ENCODE measurements at places on chromosomes 1 and 21. TPM values are rescaled to one million over a fixed set of nuclear protein-coding genes. Genes with fewer than 3 reads are reported as not detected.

- H3K27me3 ChIP-seq: no peaks in the 10 kb centered on the region
- no peaks in the 10 kb centered on the region for H3K36me3 ChIP-seq
- H3K27ac ChIP-seq: no peak overlapping the region
- H3K4me3 ChIP-seq: no peak overlapping the region
These were observed 104.8 kb downstream of the DHRS3 start for GRCh38 chr1:12513181-12513580.

- H3K27me3 ChIP-seq: no peaks in the 10 kb centered on the region
- H3K4me3 ChIP-seq: no peak overlapping the region
- no peaks in the 10 kb centered on the region for H3K4me1 ChIP-seq
- H3K27ac ChIP-seq: no peak overlapping the region
- peaks cover 4% of the 10 kb centered on the region for H3K36me3 ChIP-seq
These were observed 14.0 kb downstream of the FAAP20 start for GRCh38 chr1:2180297-2181245.

DNA sequence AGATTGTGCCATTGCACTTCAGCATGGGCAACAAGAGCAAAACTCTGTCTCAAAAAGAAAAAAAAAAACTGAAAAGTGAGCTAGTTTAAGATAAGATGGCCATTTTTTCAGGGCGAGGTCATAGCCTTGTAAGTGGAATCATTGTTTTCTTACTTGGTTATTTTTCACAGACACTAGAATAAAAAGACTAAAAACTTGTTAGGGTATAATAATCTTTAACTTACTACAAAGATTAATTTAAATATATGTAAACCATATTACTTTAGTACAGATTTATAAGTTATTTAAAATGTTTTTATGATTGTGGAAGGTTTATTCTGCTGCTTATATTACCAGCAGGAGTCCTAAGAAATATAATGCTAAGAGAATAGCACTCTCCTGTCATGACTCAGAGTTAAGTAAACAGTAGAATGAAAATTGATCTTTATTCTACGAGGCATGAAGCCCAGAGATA is 23.5 kb downstream of the ANGPTL1 start:
- DNase-seq: no peak
- no peaks in the 10 kb centered on the region for H3K27me3 ChIP-seq
- H3K27ac ChIP-seq: no peak overlapping the region
- no peaks in the 10 kb centered on the region for H3K4me1 ChIP-seq
- H3K36me3 ChIP-seq: no peaks in the 10 kb centered on the region
- no peak overlapping the region for H3K4me3 ChIP-seq

GRCh38 chr1:237717106-237717505 is 173.6 kb downstream of the ZP4 start:
- H3K27me3 ChIP-seq: no peaks in the 10 kb centered on the region
- no peak overlapping the region for H3K4me3 ChIP-seq
- H3K36me3 ChIP-seq: peaks cover 69% of the 10 kb centered on the region
- H3K4me1 ChIP-seq: no peaks in the 10 kb centered on the region

- no peak overlapping the region for H3K4me3 ChIP-seq
- DNase-seq: no peak
- H3K27me3 ChIP-seq: peaks cover 95% of the 10 kb centered on the region
- no peak overlapping the region for H3K27ac ChIP-seq
These were observed 726 bp downstream of the TACSTD2 start for GRCh38 chr1:58576325-58576726.

DNA sequence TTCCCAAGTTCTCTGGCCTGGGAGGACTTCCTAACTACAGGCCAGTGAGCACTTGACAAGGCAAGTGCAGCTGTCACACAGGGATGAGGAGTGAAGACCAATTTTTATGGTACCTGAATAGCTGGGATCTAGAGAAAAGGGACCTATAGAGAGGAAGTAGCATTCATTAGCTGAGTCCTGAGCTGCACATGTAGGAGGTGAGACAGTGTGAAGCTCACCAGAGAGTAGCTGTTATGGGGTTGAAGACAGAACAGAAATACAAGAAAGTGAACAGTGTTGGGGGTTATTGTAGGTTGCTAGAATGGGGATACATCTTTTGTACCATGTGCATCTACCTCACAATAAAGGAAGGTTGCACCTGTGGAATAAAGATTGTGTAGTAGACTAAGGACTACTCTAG is 37.7 kb upstream of the PYHIN1 start:
- H3K27me3 ChIP-seq: no peaks in the 10 kb centered on the region
- no peaks in the 10 kb centered on the region for H3K4me1 ChIP-seq
- H3K4me3 ChIP-seq: no peak overlapping the region
- H3K27ac ChIP-seq: no peak overlapping the region

DNA sequence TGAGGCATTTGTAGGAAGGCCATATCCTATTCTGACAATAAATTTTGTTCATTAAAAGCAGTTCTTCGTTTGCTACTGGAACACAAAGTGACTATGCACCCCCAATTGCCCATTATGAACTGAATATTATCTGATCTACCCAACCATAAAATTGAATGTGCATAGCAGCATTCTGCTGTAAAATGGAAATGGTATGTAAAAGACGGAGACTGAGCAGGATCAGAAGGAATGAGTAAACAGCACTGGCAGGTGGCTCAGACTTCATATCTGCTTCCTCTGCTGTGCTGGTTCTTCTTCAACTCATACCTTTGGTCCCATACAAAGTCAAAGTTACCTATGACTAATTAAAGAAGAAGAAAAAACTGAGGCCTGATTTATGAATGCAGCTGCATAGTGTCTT is 339.5 kb downstream of the PLA2G4A start:
- no peaks in the 10 kb centered on the region for H3K36me3 ChIP-seq
- no peak overlapping the region for H3K27ac ChIP-seq
- DNase-seq: no peak
- H3K4me3 ChIP-seq: no peak overlapping the region
- H3K27me3 ChIP-seq: no peaks in the 10 kb centered on the region
- no peaks in the 10 kb centered on the region for H3K4me1 ChIP-seq

DNA sequence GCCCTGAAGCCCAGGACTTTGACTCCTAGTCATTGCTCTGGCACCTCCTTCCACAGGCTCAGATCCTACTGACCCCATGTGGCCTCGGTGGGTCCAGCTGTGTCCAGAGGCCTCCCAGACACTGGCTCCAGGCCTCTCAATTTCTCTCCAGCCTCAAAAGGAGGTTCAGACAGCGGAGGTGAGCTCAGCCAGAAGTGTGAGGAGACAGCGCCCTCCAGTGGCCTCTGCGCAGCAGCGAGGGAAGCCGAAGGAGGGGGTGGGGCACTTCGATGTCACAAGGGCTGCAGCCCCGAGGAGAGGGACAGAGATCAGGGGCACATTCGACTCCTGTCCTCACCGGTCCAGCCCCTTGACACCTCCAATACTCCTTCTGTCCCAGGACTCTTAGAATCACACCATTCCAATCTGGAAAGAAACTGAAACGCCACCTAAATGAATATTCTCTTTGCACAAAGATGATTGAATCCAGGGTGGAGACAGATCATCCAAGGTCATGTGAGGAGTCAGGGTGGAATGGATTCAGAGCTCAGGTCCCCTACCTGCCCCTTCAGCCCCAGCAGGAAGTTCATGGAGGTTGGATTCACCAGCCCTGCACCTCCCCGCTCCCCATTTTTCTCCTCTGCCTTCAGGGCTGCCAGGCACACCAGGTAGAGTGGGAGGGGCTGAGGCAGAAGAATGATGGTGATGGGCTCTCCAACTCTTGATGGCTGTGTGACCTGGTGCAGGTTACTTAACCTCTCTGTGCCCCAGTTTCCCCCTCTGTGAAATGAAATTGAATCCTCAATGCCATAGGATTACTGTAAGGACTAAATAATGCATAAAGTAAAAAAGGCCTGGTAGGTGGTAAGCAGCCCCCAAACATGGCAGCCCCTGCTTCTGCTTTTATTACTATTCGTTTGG is 34.8 kb upstream of the ZBTB40 start:
- H3K27me3 ChIP-seq: peaks cover 20% of the 10 kb centered on the region
- no peak overlapping the region for H3K4me3 ChIP-seq
- H3K4me1 ChIP-seq: peaks cover 23% of the 10 kb centered on the region

GRCh38 chr1:64856553-64856952 is 109.8 kb downstream of the JAK1 start:
- DNase-seq: no peak
- H3K4me1 ChIP-seq: no peaks in the 10 kb centered on the region
- no peak overlapping the region for H3K27ac ChIP-seq
- no peaks in the 10 kb centered on the region for H3K27me3 ChIP-seq

DNA sequence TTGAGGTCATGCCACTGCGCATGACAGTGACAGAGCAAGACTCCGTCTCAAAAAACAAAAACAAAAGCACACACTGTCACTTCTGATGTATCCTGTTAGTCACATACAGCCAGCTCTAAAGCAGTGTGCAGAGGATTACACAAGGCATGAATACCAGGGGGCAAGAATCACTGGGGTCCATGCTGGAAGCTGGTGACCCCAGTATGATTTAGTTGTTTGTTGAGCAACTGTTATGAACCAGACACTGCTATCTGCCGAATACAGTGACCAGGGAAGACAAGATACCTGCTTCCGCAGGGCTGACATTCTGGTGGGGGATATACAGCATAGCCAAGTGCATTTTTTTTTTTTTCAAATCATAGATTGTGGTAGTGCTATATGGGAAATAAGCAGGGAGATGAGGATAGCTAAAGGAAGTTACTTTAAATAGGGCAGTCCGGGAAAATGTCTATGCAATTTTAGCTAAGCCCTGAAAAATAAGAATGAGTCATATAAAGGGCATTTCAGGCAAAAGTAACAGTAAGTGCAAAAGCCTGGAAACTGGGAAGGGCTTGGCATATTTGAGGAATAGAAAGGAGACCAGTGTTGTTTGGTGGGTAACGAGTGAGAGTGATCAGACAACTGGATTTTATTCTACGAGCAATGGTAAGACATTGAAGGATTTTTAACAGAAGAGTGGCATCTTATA is 69.7 kb downstream of the ADSS2 start:
- no peaks in the 10 kb centered on the region for H3K4me1 ChIP-seq
- DNase-seq: no peak
- no peak overlapping the region for H3K4me3 ChIP-seq
- H3K27ac ChIP-seq: no peak overlapping the region

DNA sequence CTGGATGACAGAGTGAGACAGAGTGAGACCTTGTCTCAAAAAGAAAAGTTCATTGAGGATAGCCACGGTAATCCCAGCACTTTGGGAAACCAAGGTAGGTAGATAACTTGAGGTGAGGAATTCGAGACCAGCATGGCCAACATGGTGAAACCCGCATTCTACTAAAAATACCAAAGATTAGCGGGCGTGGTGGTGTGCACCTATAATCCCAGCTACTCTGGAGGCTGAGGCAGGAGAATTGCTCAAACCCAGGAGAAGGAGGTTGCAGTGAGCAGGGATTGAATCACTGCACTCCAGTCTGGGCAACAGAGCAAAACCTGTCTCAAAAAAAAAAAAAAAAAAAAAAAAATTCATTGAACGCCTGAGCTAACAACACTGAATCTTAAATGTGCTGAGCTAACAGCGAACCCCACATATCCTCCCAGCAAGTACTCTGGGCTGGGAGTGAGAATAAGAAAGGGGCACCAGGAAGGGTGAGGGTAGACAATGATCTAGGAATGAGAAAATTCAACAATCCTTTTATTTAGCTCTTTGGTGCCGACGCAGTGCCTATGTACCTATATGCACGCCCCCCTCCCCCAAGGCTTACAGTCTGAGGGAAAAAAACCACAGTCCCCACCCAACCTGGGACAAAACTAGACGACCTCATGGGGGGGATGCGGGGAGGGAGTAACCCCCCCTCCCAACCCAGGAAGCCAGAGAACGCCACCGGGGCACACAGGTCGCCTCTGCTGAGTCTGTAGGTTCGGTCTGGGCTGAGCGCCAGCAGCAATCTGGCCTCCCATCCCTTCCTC is 1.4 kb upstream of the CACNA1S start:
- H3K27me3 ChIP-seq: peaks cover 25% of the 10 kb centered on the region
- H3K27ac ChIP-seq: no peak overlapping the region
- no peak overlapping the region for H3K4me3 ChIP-seq
- H3K4me1 ChIP-seq: peaks cover 6% of the 10 kb centered on the region
- no peaks in the 10 kb centered on the region for H3K36me3 ChIP-seq
- DNase-seq: no peak

DNA sequence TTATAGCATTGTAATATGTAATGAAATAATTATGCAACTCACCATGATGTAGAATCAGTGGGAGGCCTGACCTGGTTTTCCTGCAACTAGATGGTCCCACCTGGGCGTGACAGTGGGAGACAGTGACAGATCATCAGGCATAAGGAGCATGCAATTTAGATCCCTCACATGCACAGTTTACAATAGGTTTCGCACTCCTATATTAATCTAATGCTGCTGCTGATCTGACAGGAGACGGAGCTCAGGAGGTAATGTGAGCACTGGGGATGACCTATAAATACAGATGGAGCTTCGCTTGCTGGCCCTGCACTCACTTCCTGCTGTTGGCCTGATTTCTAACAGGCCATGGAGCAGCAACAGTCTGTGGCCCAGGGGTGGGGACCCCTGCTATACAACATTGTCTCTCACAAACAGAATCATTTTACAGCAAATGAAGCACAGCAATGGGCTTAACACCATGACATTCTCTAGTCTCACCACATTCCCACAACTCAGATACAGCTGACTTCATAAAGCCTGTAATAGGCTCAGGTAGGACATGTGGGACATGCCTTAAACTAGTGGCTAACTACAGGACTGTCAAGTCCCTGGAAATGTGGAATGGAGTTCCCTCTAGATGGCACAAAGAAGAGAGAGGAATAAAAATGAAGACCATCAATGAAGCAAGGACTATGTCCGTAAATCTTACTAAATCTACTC is 40.7 kb upstream of the SLC5A9 start:
- H3K27ac ChIP-seq: no peak overlapping the region
- no peaks in the 10 kb centered on the region for H3K4me1 ChIP-seq
- no peaks in the 10 kb centered on the region for H3K27me3 ChIP-seq
- DNase-seq: no peak

DNA sequence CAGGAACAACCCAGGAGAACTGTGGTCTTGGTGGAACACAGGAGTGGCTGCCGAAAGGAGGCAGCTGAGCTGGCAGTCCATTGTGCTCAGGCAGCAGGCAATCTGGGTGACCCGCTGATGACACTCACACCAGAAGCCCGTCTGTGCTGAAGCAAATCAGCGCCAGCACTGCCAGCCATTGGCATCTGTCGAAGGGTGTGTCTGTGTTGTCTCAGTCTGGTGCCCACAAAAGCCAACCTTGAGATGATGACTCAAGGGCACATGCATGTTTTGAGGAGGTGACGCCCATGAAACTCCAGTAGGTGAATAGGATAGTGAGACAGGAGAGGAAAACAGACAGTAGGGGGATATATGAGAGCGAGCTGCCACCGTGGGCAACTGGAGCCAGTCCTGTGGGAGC is 167.3 kb downstream of the KAZN start:
- DNase-seq: no peak
- peaks cover 23% of the 10 kb centered on the region for H3K4me1 ChIP-seq
- H3K4me3 ChIP-seq: no peak overlapping the region
- H3K36me3 ChIP-seq: no peaks in the 10 kb centered on the region

DNA sequence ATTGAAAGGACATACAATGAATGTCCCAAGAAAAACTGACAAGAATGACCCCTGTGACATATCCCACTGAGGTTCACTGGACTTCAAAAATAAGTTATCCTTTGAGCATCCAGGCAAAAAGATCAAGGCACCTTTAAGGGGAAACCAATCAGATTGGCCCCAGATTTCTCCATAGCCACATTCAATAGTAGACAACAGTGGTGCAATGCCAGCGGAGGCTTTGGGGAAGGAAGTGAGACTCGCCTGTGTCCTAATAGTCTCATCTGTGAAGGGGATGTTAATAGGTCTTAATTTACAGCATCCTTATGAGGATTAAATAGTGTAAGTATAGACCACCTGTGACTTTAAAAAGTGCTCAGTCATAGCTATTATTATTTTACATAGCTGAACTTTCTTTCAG is 21.5 kb downstream of the RPL5 start:
- no peak overlapping the region for H3K27ac ChIP-seq
- no peak overlapping the region for H3K4me3 ChIP-seq
- peaks cover 3% of the 10 kb centered on the region for H3K36me3 ChIP-seq
- no peaks in the 10 kb centered on the region for H3K4me1 ChIP-seq

The LIPI gene
- polyA plus RNA-seq: not detected

The C1orf216 gene
- polyA plus RNA-seq: 1.0 TPM

The KAZN gene
- polyA plus RNA-seq: 17.5 TPM

The BMP8A gene
- 0.54 TPM for polyA plus RNA-seq

Data from cardiac muscle cell (in vitro differentiated cells and primary cell).